Immature natural killer cell (primary cell): ENCODE measurements at places on chromosomes 1 and 21. TPM values are rescaled to one million over a fixed set of nuclear protein-coding genes. Genes with fewer than 3 reads are reported as not detected.

Gene TFF2
- polyA plus RNA-seq = not detected

Gene GPR37L1
- 0.10 TPM for polyA plus RNA-seq

Gene SLAMF9
- polyA plus RNA-seq = not detected

DNA sequence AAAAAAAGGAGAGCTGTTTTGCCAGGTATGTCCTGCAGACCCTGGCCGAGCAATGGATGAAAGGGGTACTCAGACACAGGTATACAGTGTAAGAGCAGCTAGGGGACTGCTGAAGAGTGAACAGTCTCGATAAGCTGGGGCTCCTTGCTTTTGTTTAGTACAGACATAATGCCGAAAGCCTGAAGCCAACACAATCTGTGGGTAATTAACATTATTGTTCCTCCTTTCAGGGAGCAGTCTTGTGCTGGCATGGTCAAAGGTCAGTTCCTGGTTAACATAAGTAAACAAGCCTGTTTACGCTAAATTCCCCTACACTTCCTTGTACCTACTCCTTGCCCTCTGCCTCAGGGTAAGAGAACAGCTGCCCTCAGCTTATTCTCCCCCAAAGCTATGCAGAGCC, 272.3 kb upstream of the ST6GALNAC5 start:
- DNase-seq = no peak

DNA sequence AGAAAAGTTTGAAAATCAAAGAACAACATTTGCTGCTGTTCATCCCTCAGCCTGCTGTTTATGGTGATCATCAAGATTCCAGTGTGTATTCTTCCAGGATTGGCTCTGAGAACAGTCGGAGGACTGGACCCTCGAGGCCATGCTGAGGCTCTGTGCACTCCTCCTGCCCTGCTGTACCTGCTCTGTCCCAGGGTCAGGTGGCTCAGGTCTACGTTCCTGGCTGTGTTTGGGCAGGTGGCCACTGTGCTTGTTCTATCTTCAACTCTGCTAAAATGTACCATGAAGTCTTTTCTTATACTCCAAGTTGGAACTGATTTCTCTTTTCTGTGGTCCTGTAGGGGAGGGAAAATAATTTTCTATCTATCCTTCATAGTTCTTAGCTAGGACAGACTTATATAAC, 175.9 kb downstream of the RWDD3 start:
- DNase-seq = no peak

DNA sequence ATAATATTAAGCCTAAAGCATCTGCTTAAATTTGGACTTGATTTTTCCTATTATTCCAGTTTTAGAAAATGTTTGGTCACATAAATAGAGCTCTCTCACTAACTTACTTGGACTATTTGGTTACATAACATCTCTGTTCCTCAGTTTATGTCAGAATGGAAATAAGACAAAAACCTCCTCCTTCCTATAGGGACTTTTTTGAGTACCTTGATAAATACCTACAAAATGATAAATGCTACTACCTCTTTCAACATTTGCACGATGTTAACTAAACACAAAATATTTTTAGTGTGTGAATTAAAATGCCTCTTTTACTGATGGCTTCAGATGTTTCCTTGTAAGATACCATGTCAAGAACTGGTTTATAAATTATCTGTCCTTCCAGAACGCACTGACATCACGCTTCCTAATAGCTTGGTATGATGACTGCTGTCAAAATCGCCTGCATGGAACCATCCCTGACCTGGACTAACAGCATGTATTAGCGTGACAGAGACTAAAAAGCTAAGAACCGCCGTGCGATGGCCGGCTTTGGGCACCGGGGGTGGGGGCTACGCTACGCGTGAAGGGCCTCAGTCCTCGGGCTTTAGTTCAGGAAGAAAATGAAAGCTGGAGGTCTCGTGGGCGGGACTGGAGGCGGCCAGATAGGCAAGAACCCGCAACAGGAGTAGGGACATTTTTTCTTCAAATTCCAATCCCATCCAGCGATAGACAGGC, 133.2 kb upstream of the BARHL2 start:
- DNase-seq = no peak

GRCh38 chr1:112692681-112693080, 14.2 kb downstream of the RHOC start:
- no peak for DNase-seq

Gene LMOD1
- not detected for polyA plus RNA-seq

Gene TRPM2
- polyA plus RNA-seq = 4.4 TPM

GRCh38 chr1:1075148-1075935, 1.2 kb upstream of the RNF223 start:
- DNase-seq = no peak

Gene TRABD2B
- not detected for polyA plus RNA-seq

Gene SIK1
- polyA plus RNA-seq = not detected

- no peak for DNase-seq
Measured at GRCh38 chr1:183355797-183356196, 62.4 kb downstream of the NMNAT2 start.

DNA sequence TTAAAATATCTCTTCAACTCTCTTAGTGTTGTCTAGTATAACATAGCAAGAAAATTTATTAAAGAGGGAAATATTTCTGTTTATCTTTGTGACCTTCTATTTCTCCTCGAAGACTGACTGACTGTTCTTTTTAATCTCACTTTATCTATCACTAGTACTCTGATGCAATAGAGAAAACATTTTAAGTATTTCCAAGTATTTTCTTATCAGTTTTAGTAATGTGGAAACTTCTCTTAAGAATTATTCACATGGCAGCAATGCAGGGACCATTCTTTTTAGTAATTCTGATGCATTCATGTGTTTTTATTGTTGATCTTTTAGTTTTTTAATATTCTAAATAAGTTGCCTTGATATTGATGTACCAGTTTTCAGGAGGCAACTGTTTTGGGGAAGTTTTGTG, 115.7 kb downstream of the NEK7 start:
- DNase-seq = no peak

Gene ENSA
- polyA plus RNA-seq = 97.5 TPM

Gene KDM5B
- 4.4 TPM for polyA plus RNA-seq

Gene MAP3K6
- 5.1 TPM for polyA plus RNA-seq

DNA sequence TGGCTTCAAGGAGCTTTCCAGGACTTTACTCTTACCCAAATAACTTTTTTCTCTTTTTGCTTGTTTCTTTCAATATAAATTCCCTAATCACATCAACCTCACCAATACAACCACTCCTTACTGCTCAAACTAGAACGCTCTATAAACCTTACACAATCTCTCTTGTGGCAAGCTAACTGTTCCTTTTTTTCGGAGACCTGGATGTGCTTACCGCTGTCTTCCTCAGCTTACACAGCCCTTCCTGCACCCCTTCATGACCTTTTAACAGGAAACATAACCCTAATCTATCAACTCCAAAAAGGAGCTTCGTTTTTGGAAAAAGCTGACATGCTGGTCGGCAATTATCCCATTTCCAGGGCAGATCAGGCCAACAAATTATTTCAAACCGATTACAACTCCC, 24.1 kb upstream of the SLC2A5 start:
- no peak for DNase-seq

DNA sequence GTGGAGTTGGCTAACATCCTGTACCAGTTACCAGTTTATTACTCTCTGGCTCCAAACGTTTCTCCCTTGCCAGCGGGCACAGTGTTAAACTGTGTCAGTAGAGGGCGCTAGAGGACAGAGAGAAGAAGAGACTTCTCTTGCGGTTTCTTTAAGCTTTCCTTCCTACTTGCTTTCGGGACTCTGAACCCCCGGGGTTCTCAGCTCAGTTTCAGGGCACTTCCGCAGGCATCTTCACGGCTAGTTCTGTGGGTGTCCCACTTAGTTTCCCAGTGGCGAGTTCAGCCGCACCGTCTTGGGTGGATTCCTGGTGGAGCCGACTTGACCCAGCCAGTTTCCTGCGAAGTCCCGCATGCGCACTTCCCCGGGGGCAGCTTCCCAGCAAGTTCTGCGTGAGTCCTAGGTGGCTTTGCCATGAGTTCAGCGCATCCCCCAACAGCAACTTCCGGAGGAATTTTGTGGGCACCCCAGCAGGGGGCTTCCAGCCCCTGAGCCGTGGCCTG, 37.9 kb upstream of the BTG2 start:
- DNase-seq = peak; percentile 85

Gene FCAMR
- not detected for polyA plus RNA-seq

Gene TNFRSF4
- 7.6 TPM for polyA plus RNA-seq

DNA sequence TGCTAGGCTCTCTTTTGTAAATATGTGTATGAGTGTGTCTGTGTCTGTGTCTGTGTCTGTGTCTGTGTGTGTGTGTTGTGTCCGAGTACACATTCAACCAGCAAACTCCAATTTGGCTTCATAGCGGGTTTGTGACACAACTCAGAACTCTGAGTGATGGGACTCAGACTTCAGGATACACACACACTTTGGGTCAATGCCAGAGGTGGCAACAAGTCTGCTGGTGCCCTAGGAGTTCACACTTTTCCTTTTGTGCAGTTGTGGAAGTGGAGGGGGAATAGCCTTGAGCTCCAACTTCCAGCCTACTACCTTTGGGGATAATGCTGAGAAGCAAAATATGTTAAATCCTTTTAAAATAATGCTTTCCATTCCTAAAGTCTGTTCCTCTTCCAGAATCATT, 16.6 kb upstream of the TBX15 start:
- no peak for DNase-seq
